ENCODE measurements at places on chromosomes 11 and 22.
A peak's percentile ranks its signal among the peaks of the same experiment; 100 is the strongest.

DNA sequence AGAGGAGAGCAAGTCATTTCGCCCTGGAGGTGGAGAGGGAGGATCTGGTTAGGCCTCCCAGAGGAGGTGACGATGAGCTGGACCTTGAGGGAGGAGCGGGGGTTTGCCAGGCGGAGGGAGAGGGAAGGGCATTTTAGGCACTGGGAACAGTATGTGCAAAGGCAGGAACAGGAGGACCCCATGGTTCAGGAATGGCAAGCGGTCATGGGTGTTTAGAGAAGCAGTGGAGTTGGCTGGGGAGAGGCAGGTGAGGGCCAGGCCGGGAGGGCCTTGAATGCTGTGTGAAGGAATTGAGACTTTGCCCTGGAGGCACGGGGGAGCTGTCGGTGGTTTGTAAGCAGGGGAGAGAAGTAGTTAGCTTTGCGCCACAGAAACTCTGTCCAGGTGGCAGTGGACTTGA lies 10.3 kb downstream of the PRDM11 start:
- DNase-seq, result no peak

GRCh38 chr11:65639623-65640482 lies 2.0 kb downstream of the SIPA1 start:
- peak; percentile 40 for DNase-seq

GRCh38 chr11:45168366-45169130 lies 22.1 kb downstream of the PRDM11 start:
- no peak for DNase-seq

DNA sequence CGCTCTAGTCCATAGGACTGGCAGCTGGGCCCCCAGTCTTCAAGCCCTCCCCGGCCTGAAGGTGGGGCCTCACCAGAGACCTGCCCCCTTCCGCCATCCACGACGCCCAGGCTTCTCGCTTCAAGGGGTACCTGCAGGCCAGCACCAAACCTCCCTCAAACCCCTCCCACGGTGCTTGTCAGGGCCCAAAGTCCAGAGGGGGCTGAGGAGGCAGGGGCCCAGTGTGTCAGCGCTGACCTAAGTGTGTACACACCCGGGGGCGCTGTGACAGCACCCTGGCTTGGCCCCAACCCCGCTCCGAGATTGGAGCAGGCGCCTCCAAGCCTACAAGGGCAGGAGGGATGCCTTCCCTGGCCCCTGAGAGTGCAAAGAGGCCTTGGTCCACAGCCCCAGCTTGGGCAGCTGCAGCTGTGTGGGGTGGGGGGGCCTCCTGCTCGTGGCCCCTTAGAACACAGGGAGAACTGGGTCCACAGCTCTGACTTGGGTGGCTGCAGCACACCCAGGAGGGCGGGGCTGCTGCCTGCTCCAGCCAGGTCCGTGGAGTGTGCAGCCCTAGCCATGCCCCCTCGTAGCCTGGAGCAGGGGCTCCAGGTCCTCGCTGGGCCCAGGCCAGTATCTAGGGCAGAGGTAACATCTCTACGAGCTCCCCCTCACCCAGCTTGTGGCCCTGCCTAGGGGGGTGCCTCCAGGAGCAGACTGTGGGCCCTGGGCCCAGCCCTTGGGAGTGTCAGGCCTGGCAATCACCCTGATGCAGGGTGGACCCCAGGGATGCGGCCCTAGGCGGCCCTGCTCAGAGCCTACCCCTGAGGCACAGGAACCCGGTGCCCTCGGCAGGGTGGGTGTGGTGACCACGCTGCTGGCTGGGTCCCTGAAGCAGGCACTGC lies 4.9 kb downstream of the SBF2 start:
- no peak for DNase-seq

GRCh38 chr11:105612771-105613170 lies 2.9 kb downstream of the GRIA4 start:
- DNase-seq, result no peak

GRCh38 chr11:130765951-130766649 lies 150.2 kb downstream of the SNX19 start:
- no peak for DNase-seq

DNA sequence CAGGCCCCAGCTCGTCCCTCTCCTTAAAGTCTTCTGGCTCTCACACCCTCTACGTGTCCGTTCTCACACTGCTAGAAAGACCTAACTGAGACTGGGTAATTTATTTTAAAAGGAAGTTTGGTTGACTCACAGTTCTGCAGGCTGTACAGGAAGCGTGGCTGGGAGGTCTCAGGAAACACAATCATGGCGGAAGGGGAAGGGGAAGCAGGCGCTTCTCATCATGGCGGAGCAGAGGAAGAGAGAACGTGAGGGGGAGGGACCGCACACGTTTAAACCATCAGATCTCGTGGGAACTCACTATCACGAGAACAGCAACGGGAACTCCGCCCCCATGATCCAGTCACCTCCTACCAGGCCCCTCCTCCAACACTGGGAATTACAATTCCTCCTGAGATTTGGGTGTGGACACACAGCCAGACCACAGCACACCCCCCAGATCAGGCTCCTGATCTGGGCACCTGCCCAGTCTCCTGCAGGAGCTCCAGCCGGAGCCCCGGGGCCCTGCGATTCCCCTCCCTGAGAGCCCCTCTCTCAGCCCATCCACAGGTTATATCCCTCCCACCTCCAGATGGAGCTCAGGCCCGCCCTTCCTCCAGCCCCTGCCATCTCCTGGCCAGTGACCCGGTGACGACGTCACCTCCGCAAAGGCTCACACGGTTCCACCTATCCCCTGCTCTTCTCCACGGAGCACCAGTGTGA lies 170.2 kb downstream of the BRD1 start:
- DNase-seq, result peak; percentile 75

GRCh38 chr11:24635588-24636290 lies 138.9 kb downstream of the LUZP2 start:
- no peak for DNase-seq

DNA sequence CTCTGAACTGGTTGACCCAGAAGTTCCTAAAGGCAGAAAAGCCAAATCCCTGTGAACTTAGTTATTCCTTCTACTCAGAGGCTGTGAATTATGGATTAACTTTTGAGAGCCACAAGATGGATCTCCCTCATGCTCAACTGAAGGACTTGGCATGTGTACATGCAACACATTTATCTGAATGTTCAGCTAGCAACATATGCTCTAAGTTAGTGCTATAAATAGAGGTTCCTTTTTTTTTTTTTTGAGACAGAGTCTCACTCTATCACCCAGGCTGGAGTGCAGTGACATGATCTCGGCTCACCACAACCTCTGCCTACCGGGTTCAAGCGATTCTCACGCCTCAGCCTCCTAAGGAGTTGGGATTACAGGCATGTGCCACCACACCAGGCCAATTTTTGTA lies 40.1 kb downstream of the EIF4ENIF1 start:
- DNase-seq, result no peak

DNA sequence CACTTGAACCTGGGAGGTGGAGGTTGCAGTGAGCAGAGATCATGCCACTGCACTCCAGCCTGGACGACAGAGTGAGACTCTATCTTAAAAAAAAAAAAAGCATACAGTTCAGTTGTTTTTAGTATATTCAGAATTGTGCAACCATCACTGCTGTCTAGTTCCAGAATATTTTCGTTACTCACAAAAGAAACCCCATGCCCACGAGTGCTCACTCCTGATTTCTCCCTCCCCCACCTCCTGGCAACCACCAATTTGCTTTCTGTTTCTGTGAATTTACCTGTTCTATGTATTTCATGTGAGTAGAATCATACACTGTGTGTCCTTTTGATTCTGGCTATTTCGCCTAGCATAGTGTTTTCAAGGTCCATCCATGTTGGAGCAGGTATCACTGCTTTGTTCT lies 24.8 kb downstream of the PTPRJ start:
- DNase-seq, result peak; percentile 58
